HFFc6 (cell line): ENCODE measurements at places on chromosomes 13 and 19.

DNA sequence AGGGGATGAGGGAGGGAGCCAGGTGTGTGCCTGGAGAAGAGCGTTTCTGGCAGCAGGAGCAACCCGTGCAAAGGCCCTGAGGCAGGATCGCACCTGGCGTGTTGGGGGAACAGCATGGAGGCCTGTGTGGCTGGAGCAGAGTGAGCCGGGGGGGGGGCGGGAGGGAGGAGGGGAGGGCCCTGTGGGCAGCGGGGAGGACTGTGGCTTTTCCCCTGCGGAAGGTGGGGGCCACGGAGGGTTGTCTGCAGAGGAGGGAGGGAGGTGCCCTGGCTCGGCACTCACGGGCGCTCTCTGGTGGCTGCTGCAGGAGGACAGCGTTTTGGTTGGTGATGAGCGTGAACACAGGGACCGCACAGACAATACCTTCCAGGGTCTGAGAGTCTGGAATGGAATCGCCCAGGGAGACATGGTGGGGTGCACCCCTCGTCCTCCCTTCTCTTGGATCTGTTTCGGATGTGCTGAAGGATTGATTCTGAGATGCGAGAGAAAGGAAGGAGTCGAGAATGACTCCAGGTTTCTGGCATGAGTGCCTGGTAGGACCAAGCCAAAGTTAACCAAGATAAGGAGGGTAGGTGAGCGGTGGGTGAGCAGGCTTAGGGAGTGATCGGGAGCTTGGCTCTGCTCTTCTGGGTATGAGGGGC, 6.5 kb downstream of the RAB11B start:
- H3K27me3 ChIP-seq: peaks cover 4% of the 10 kb centered on the region; the same call in 1 of the 2 replicates
- H3K4me1 ChIP-seq: peaks cover 38% of the 10 kb centered on the region
- peak; percentile 30 for DNase-seq
- H3K27ac ChIP-seq: no peak overlapping the region
- H3K36me3 ChIP-seq: no peaks in the 10 kb centered on the region; the same call in 1 of the 2 replicates

GRCh38 chr19:7907544-7907943, 3.9 kb downstream of the MAP2K7 start:
- peaks cover 7% of the 10 kb centered on the region for H3K36me3 ChIP-seq
- peaks cover 8% of the 10 kb centered on the region for H3K27me3 ChIP-seq
- no peak for DNase-seq
- peaks cover 18% of the 10 kb centered on the region for H3K4me1 ChIP-seq

DNA sequence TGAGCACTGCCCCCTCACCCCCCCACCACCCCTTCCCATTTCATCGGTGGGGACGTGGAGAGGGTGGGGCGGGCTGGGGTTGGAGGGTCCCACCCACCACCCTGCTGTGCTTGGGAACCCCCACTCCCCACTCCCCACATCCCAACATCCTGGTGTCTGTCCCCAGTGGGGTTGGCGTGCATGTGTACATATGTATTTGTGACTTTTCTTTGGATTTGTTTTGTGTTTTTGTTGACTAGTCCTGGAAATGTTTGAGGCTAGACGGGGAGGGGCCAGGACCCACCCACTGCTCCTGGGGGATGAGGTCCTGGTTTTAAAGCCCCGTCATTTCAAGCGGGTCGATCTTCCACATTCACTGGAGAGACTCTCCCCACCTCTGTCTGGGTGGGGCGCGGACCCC, 3.0 kb upstream of the TEKTIP1 start:
- no peak for DNase-seq
- no peaks in the 10 kb centered on the region for H3K4me1 ChIP-seq
- H3K4me3 ChIP-seq: no peak overlapping the region
- H3K36me3 ChIP-seq: peaks cover 9% of the 10 kb centered on the region
- H3K27me3 ChIP-seq: peaks cover 6% of the 10 kb centered on the region
- no peak overlapping the region for H3K27ac ChIP-seq

GRCh38 chr19:10686661-10687517, 14.3 kb upstream of the QTRT1 start:
- H3K4me3 ChIP-seq: no peak overlapping the region
- no peak for DNase-seq
- no peak overlapping the region for H3K27ac ChIP-seq
- H3K36me3 ChIP-seq: peaks cover 22% of the 10 kb centered on the region
- peaks cover 5% of the 10 kb centered on the region; the same call in 1 of the 2 replicates for H3K27me3 ChIP-seq

GRCh38 chr13:20193162-20193906, 596 bp upstream of the GJB2 start:
- no peak for DNase-seq
- H3K4me3 ChIP-seq: no peak overlapping the region
- peaks cover 9% of the 10 kb centered on the region for H3K4me1 ChIP-seq
- H3K36me3 ChIP-seq: no peaks in the 10 kb centered on the region

- H3K4me3 ChIP-seq: no peak overlapping the region
- no peaks in the 10 kb centered on the region; the same call in 1 of the 2 replicates for H3K27me3 ChIP-seq
- no peaks in the 10 kb centered on the region for H3K36me3 ChIP-seq
- DNase-seq: peak; percentile 82
Observed at GRCh38 chr13:47256618-47257017, 359.8 kb upstream of the HTR2A start.

DNA sequence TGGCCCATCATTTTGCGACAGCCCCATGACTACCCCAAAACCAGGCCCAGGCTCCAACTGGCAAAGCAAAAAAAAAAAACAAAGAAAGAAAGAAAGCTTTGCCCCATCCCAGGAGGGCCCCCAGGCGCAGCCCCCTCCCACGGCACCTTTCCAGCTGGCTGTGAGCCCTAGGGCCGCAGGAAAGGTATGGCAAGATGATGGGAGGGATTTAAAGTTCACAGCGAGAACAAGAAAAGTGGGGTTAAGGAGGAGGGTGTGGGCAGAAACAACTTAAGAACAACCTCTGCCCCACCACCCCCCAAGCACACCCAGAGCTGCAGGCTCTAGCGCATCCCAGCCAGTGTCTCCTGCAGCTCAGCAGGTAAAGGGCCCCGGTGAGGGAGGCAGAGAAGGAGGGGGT, at the start of gene CYP2F1:
CYP2F1 (plus strand) TSS at position 301 of the 400 bp plus-strand sequence. CDS start 1,757 bp downstream, outside the sequence.
- no peaks in the 10 kb centered on the region for H3K36me3 ChIP-seq
- no peaks in the 10 kb centered on the region for H3K4me1 ChIP-seq
- no peak within 1 kb of the TSS for H3K4me3 ChIP-seq
- H3K27me3 ChIP-seq: peaks cover 54% of the 10 kb centered on the region
- H3K27ac ChIP-seq: no peak within 1 kb of the TSS
- no peak for DNase-seq

DNA sequence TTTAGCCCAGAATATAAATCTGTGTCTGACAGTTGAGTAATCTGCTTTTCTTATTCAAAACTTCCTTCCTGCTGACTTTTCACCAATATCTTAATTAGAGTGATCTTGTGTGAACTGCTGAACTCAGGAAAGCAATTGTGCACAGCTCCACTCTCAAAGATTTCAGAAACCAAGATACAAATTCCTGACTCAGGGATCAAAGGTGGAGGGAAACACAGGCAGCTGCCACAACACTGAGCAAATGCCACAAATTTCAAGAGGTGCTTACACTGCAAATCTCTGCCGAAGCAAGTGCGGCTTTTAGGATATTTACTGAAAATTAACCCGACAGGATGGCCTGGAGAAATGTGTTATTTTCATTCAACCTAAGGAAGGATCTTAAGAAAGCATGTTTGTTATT, 111.4 kb downstream of the STOML3 start:
- no peaks in the 10 kb centered on the region for H3K36me3 ChIP-seq
- H3K4me3 ChIP-seq: no peak overlapping the region
- H3K27ac ChIP-seq: no peak overlapping the region
- no peak for DNase-seq
- no peaks in the 10 kb centered on the region for H3K4me1 ChIP-seq

GRCh38 chr13:75489502-75490263, 7.7 kb upstream of the TBC1D4 start:
- H3K27ac ChIP-seq: no peak overlapping the region
- peaks cover 63% of the 10 kb centered on the region for H3K4me1 ChIP-seq
- peaks cover 5% of the 10 kb centered on the region; the same call in 1 of the 2 replicates for H3K36me3 ChIP-seq
- no peak overlapping the region for H3K4me3 ChIP-seq

DNA sequence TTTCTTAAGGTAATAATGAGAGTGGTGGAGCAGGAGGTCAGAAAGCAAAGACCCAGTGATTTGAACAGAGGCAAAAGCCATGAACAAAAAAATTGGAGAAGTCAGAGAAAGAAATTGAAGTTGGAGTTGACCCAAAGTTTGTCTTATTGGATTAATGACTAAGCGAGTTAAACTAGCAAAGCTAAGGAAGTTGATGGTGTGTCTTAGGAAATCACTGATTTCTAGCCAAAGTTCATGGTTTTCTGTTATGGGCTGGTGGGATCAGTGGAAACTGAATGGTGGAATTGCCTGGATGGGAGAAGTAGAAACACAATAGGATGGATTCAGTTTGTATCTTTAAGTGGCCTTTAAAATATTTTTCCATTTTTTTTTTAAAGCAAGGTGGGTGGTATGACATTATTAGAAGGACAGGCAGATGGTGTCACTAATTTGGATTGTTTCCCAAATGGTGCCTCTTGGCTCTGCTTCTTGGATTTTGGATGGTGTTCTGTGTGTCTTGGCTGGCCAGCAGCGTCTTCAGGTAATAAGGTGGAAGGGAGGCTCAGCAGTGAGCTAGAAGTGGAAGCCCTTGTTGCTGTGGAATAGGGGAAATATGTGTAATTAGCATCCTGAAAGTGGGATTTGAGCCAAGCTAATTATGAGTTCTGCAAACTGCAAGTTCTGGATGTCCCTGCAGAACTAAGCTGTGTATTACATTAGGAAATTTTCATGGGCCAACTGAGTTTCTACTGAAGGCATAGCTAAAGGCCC, 302.9 kb downstream of the LMO7 start:
- no peak overlapping the region for H3K27ac ChIP-seq
- H3K27me3 ChIP-seq: peaks cover 2% of the 10 kb centered on the region
- H3K36me3 ChIP-seq: no peaks in the 10 kb centered on the region
- peaks cover 14% of the 10 kb centered on the region for H3K4me1 ChIP-seq
- no peak for DNase-seq
- H3K4me3 ChIP-seq: no peak overlapping the region

DNA sequence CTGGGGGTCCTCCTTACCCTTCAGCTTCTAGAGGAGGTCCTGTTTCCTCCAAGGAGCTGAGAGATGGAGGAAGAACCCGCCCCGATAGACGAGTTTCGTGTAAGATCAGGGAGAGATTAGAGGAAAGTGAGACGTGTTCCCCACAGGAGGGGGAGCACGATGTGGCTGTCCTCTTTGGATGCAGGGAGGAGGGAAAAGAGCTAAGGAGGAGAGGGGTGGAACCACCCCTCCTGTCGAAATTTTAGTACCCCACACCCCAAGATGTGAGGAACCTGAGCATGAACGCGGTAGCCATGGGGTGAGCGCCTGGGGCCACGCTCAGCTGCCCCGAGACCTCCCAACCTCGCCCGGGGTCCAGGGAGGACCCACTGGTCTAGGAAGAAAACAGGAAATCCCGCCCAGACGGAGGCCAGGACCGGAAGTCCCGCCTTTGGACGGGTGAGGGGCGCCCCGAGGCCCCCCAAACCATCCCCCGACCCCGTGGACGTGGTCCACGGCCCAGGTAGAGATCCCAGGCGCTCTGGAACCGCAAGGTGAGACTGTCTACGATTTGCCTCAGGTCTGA, 1.2 kb downstream of the AKT1S1 start:
- no peak overlapping the region for H3K27ac ChIP-seq
- DNase-seq: no peak
- peaks cover 31% of the 10 kb centered on the region for H3K4me1 ChIP-seq
- no peaks in the 10 kb centered on the region; the same call in none of the 2 replicates for H3K27me3 ChIP-seq

GRCh38 chr19:21603431-21604231, 98.2 kb downstream of the ZNF429 start:
- no peak overlapping the region for H3K27ac ChIP-seq
- no peaks in the 10 kb centered on the region; the same call in none of the 2 replicates for H3K27me3 ChIP-seq
- H3K4me1 ChIP-seq: peaks cover 22% of the 10 kb centered on the region
- H3K4me3 ChIP-seq: peak overlapping the region; percentile 90

DNA sequence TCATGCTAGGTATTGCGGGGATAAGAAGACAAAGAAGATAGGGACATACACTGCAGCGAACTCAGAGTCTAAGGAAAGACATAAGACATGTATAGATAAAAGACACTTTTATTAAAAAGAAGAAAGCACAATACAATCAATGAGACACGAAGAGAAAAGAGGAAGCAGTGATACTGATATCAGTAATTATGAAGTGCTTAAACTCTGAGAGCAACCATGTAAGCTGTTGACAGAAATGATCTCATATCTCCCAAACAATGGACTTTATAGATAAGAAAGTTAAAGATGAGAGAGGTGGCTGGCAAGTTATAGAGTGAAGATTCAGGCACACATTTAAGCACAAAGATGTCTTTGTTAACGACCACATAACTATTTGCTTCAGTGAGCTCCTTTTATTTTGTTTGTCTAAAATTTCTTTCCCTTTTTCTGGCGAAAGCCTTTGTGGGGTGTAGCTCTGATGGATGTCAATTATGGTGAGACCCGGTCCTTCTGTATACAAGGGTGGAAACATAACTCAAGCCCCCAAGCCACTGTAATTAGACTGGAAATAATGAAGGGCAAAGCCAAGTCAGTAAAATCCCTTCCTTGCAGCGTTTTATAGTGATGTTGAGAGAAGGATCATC, 818.0 kb upstream of the SLC10A2 start:
- no peaks in the 10 kb centered on the region for H3K36me3 ChIP-seq
- no peak overlapping the region for H3K27ac ChIP-seq
- no peaks in the 10 kb centered on the region for H3K27me3 ChIP-seq
- H3K4me3 ChIP-seq: no peak overlapping the region

- H3K27ac ChIP-seq: no peak overlapping the region
- DNase-seq: no peak
- no peaks in the 10 kb centered on the region for H3K4me1 ChIP-seq
- no peaks in the 10 kb centered on the region for H3K36me3 ChIP-seq
- H3K4me3 ChIP-seq: no peak overlapping the region
Observed at GRCh38 chr19:30955112-30956104, 393.8 kb downstream of the TSHZ3 start.

DNA sequence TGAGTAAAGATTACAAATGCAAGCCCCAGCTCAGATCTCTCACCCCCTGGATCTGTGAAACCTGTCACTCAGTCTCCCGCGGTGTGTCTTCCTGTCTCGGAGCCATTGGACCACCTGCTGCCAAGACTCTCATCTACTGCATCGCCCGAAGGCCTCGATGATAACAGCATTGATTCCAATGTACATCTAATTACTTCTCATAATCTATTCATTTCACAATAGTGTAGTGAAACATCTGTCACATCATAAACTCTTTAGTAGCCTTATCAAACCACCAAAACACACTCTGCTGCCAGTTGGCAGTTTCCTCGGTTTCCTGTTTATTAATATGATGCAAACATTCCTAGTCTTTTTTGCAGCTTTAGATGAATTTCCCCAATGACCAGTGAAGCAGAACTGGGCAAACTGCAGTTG, 220.3 kb downstream of the POU4F1 start:
- H3K36me3 ChIP-seq: no peaks in the 10 kb centered on the region
- H3K27me3 ChIP-seq: no peaks in the 10 kb centered on the region; the same call in 1 of the 2 replicates
- no peak overlapping the region for H3K4me3 ChIP-seq
- no peaks in the 10 kb centered on the region for H3K4me1 ChIP-seq
- DNase-seq: no peak
- no peak overlapping the region for H3K27ac ChIP-seq

GRCh38 chr13:95503662-95504061, 48.9 kb upstream of the CLDN10 start:
- peaks cover 2% of the 10 kb centered on the region for H3K27me3 ChIP-seq
- DNase-seq: no peak
- H3K4me3 ChIP-seq: no peak overlapping the region
- no peaks in the 10 kb centered on the region for H3K4me1 ChIP-seq
- H3K27ac ChIP-seq: no peak overlapping the region
- no peaks in the 10 kb centered on the region for H3K36me3 ChIP-seq

GRCh38 chr13:28538932-28539331, 44.0 kb upstream of the FLT1 start:
- H3K27ac ChIP-seq: no peak overlapping the region
- H3K4me1 ChIP-seq: peaks cover 46% of the 10 kb centered on the region
- no peak overlapping the region for H3K4me3 ChIP-seq
- H3K36me3 ChIP-seq: peaks cover 8% of the 10 kb centered on the region
- no peaks in the 10 kb centered on the region for H3K27me3 ChIP-seq
- DNase-seq: no peak

GRCh38 chr19:30781047-30781446, 408.9 kb downstream of the ZNF536 start:
- no peak for DNase-seq
- H3K4me1 ChIP-seq: no peaks in the 10 kb centered on the region
- 0 out of 2 replicates have a peak, but pooled peaks cover 2% of the 10 kb centered on the region for H3K27me3 ChIP-seq
- no peak overlapping the region for H3K4me3 ChIP-seq
- H3K27ac ChIP-seq: no peak overlapping the region
- no peaks in the 10 kb centered on the region; the same call in 1 of the 2 replicates for H3K36me3 ChIP-seq
